Right renal cortex interstitium (tissue), 3 donors: ENCODE measurements at places on chromosomes 2 and 18.

- DNase-seq, result no peak
Measured at GRCh38 chr2:159617646-159618045, 1.3 kb upstream of the BAZ2B start.

DNA sequence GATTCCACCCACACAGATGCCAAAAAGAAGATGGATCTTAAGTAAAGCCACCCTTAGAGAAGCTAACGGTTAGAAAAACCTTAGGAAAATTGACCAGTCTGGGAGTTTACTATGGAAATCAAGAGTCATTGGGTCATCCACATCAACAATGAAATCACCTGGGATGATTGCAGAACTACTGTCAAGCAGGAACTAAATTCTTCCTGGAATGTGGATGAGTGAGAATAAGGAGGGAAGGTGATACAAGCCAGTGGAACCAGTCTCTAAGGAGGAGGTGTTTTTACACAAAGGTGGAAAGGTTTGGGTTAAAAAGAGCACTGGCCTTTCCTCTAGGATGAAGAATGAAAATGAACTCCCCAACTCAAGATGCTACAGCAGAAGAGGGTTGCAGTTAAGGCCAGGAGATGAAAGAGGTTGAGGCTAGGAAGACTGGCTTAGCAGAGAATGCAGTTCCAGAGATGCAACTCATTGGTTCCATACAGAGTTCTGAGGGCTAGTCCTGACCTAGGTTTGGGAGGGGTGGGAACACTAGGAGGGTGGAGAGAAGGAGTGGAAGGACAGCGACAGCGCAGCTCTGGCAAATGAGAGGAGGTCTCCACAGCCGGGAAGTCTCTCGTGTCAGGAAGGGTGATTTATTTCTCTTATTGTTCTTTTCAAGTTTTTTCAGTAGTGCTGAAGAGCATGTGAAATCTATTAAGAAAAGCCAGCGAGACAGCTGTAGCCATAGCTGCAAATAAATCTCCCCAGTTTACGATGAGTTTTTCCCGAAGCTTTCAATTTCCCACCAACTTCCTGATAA, 27.7 kb upstream of the KDM3A start:
- peak; percentile 49 for DNase-seq

DNA sequence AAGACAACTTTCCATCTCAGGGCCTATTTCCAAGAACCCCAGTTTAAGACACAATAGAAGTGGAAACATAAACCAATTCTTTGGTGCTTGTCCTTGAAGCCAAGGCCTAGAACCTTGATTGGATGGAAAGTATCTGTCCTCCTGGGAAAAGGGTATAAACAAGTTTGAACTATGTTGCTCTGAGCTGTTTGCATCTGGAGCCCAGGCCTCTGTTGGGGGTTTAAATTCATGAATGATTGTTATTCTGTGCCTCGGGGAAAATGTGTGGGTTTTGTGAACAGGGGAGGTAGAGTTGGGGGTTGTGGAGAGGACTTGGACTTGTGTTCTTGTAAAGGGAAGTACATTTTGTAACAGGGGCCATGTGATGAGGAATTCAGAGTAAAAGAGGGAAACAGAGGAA, 406.1 kb downstream of the SLC4A3 start:
- no peak for DNase-seq

GRCh38 chr18:62460851-62461300, 61.9 kb upstream of the ZCCHC2 start:
- no peak for DNase-seq

- DNase-seq, result no peak
Measured at GRCh38 chr2:42854207-42854818, 61.9 kb upstream of the HAAO start.

- DNase-seq, result peak; percentile 32
Measured at GRCh38 chr2:7835693-7836680, 845.9 kb upstream of the ID2 start.

- DNase-seq, result no peak
Measured at GRCh38 chr2:154133823-154134222, 262.1 kb downstream of the GALNT13 start.

GRCh38 chr2:174878537-174879147, 114.4 kb upstream of the CHRNA1 start:
- DNase-seq, result no peak

DNA sequence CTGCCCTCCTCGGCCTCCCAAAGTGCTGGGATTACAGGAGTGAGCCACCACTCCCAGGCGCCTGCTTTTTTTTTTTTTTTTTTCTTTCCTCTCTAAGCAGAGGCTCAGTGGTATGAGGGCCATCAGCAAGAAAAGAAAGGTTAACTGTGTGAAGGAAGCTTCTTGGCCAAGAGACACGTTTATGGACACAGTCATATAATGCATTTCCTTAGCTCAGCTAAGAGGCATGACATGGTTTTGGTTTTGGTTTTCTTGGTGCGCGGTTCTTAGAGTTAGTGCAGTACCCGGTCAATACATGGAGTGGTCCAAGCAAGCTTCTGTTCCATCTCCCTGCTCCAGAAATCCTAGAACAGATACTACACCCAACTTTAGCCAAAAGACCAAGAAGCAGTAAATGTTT, 42.6 kb downstream of the RALBP1 start:
- no peak for DNase-seq

GRCh38 chr2:180819106-180819505, 161.3 kb upstream of the UBE2E3 start:
- DNase-seq, result no peak

DNA sequence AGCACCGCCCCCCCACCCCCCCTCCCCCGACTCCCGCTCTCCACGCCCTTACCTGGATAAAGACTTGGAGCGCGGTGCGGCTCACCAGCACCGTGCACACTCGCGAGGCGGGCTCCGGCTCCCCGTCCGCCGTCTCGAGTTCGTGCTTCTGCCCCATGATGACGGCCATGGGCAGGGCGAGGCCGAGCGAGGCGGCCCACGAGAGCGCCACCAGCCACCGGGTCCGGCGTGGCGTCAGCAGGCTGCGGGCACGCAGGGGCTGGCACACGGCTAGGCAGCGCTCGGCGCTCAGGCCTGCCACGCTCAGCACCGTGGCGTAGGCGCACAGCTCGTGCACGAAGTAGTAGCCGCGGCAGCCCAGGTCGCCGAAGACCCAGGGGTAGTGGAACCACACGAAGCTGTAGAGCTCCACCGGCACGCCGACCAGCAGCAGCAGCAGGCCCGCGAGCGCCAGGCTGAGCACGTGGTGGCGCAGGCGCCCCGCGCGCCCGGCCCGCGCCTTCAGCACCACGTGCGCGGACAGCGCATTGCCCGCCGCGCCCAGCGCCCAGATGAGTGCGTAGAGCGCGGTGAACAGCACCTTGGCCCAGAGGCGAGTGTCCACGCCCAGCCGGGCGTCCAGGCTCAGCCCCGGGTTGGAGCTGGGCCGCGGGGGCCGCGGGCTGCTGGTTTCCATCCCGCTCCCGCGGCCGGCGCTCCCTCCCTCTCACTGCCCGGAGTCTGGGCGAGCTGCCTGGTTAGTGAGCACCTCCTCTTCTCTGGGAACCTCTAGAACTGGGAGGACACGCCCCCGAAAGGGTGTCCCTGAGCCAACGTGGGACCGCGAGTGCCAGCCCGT, at the start of gene NTSR2:
TSS of gene NTSR2 (minus strand) at position 742 of the 838 bp plus-strand sequence. CDS start at position 676, 66 bp downstream.
- peak; percentile 48 for DNase-seq

GRCh38 chr18:78505851-78506461, 473.7 kb upstream of the SALL3 start:
- peak; percentile 44 for DNase-seq

GRCh38 chr2:16072638-16073290, 132.4 kb downstream of the MYCN start:
- no peak for DNase-seq

DNA sequence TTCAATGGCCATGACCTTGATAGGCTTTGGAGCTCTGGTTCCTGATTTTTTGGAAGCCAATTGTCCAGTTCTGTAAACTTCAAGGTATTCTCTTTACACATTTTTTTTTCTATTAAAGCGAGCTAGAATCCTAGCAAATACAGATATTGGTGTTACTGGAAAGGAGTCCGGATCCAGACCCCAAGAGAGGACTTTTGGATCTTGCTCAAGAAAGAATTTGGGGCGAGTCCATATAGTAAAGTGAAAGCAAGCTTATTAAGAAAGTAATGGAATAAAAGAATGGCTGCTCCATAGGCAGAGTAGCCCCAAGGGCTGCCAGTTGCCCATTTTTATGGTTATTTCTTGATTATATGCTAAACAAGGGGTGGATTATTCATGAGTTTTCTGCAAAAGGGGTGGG, 45.1 kb downstream of the CD8B2 start:
- no peak for DNase-seq

- no peak for DNase-seq
Measured at GRCh38 chr2:54466870-54467269, 10.7 kb downstream of the SPTBN1 start.

DNA sequence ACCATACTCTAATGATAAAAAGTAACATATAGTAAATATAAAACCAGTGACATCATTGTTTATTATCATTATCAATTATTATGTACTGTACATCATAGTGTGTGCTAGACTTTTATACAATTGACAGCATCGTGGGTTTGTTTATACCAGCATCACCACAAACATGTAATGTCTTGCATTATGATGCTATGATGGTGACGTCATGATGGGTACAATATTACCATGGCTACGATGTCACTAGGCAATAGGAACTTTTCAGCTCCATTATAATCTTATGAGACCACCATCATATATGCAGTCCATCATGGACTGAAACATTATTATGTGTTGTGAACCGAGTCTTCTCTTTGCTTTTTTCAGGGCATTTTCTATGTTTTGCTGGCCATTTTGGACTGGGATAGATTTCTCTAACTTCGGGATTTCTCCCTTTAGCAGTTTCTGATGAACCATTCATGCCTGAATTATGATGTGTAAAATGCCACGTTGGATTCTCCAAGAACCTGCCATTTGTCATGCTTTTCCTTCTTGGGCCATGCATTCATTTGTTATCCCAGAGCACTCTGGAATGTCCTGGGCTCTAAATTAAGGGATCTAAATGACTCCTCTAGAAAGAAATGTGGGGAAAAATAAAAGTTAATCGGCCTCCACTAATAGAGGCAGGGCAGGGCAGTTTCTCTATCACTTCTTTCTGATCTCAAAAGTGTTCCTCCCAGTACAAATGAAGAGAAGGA, 325.6 kb upstream of the TNP1 start:
- no peak for DNase-seq

- no peak for DNase-seq
Measured at GRCh38 chr18:22639026-22639463, 221.3 kb upstream of the CTAGE1 start.

GRCh38 chr2:159013103-159013502, 44.7 kb downstream of the TANC1 start:
- DNase-seq, result no peak

DNA sequence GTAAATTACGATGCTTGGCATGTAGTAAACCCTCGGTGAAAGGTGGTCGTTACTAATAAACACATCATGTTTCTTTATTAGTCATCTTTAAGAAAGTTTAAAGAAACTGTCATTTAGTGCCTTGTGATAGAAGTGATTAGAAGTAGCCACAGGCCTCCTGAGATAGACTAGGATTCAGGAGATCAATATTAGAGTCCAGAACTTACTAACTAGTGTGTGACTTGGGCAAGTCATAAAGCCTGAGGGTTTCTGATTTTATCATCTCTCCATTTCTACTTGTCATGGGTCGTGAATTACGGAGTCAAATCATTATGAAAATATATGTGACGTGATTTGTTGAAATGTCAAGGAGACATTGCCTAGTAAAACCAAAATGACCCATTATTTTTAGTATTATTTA, 6.7 kb downstream of the RPE start:
- no peak for DNase-seq

GRCh38 chr2:128217671-128218070, 101.0 kb downstream of the HS6ST1 start:
- no peak for DNase-seq

DNA sequence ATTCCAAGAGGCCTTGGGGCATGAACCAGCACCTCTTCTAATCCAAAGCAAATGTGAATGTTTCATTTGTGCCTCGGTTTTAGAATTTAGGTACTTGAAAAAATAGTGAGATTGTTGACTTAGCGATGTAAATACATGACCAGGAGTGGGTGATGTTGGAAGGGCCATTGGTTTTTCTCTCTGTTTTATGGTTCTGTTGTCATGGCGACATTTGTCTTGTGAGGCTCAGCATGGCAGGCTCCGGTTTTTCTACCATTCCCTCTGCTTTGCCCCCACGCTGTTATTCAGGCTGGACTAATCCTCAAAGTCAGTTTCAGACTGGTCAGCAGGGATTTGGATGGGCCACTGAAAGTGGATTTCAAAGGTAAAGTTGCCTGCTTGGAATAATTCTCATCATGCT, 255.4 kb downstream of the ALPK2 start:
- no peak for DNase-seq

- no peak for DNase-seq
Measured at GRCh38 chr18:7844418-7844817, 277.3 kb downstream of the PTPRM start.

DNA sequence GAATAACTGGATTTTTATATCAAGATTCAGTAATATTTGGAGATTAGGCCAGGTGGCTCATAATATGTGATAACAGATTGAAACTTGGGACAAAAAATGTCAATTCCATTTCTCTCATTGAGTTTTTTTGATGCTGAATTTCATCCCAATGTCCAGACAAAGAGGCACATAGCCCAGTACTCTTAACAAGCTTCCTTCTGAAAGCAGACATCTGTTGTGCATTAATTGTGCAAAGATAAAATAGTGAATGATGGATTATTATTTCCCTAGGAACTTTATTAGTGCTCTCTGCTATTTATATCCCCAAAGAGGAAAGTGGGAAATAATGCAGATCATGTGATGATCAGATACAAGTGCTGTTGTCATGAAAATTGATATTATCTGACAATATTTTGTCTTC, 234.1 kb downstream of the CCDC102B start:
- DNase-seq, result no peak

DNA sequence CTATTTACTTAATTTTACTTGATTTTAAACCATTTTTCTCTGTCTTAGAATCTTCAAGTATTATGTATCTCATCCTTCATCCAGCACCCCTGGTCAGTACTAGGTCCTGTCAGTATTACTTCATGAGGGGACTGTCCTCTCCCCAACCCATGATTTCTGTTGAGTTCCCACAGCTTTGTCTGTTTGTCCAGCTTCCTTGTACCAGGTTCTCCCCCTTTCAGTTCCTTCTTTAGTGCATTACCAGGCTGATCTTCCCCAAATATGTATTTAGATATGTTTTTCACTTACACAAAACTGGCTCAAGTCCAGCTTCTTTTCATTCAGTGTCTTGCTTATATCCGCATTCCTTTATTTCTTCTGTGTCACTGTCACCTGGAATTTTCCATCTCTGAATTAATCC, 13.8 kb upstream of the TTC27 start:
- DNase-seq, result no peak

- no peak for DNase-seq
Measured at GRCh38 chr2:140491876-140492275, 1638.9 kb downstream of the LRP1B start.

- no peak for DNase-seq
Measured at GRCh38 chr2:181660181-181660580, 3.3 kb upstream of the CERKL start.
